ENCODE measurements at places on chromosomes 3 and 15.

- no peak for DNase-seq
These were observed 215.2 kb upstream of the ROBO2 start for GRCh38 chr3:76824658-76825240.

DNA sequence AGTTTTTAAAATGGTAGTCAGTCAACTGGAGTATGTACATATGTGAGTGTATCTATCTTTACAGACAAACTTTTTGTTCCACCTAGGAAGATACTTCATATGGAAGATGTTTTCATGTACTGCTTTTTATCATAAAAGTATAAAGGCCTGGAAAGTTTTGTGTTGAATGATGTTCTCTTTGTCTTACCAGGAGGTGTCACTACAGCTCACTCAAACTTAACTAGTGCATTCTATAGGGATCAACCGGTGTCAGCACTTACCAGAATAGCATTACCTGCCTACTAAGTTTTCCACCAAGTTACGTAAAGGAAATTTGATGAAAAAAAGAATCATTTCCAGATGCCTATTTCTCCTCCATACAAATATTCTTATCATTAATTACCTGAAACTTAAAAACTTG lies 522.6 kb upstream of the SEMA6D start:
- DNase-seq: peak; percentile 69

GRCh38 chr3:108338901-108339545 lies 42.7 kb downstream of the HHLA2 start:
- DNase-seq: no peak

DNA sequence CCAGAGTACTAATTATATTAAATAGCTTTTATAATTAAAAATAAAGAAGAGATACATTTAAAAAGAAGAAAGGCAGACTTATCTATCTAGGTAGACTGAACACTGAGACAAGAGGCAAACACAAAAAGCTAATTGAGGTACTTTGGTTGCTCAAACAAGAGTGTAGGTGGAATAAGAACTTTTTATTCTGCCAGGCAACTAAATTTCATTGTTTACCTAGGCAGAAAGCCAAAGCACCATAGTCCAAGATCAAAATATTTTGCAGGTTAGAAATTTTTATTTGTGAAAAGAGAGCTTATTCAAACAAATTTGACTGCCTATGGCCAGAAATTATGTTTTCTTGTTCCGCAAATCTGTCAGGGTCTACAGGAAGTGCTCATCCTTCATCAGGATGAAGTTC lies 499.6 kb upstream of the GBE1 start:
- no peak for DNase-seq

DNA sequence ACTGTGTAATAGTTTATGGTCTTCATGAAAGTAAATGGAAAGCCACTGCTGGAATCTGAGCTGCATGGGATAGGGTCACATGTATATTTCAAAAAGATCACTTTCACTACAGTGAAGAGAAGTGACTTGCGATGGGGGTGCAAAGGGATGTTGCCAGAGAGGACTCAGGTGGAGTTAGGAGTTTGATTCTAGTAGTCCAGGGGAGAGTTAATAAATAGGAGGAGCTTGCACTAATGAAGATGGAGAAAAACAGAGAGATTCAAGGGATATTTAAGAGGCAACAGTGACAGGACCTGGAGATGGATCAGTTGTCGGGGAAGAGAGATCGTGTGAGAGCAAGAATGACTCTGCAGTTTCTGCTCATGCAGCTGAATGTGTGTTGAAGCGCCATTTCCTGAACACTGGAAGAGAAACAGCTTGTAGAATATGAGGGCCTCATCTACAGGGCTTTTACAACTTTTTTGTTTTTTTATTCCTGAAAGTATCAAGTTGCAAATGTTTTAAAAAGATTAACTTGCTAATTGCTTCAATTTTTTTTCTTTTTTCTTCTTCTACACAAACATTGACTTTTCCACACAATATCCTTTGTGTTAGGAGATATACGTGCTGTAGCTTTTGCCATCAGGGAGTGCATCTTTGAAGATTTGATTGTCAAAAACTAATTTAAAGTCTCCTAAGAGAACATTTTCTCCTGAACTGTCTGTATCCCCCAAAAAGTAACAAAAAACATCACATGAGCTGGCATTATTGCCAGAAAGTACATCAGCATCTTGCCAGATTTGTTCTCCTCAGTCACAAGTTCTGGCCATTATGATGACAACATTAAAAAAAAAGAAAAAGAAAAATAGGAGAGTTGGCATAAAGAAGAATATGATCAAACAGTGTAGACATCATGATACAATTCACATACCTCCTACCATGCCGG lies 37.5 kb downstream of the SETMAR start:
- no peak for DNase-seq

- DNase-seq: peak; percentile 76
These were observed 445.1 kb downstream of the MECOM start for GRCh38 chr3:169218314-169218983.

GRCh38 chr15:58952751-58953150 lies 19.3 kb upstream of the SLTM start:
- peak; percentile 52 for DNase-seq

DNA sequence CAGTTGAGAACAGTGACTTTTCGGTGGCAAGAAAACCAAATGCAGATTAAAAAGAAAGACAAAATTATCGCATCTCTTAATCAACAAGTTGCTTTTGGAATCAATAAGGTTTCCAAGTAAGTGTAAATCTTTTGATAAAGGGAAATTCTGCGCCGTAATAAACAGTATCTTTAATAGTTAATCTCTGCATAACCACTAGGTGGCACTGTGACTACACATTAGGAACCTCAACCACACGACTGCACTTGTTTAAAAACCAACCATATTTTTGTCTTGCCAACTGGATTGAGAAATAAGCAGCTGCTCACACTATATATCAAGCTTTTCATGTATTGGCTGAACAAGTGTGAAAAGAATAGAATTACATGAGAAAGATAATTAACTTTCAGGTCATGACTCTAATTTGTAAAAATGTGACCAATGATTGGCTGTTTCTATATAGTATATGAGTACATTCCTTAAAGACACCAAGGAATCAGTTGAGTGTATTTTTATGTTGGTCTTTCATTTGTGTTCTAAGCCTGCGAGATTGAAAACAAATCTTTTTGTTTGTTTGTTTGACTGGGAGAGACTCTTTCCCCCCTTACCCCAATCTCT lies 72.7 kb downstream of the DZIP3 start:
- peak; percentile 92 for DNase-seq

DNA sequence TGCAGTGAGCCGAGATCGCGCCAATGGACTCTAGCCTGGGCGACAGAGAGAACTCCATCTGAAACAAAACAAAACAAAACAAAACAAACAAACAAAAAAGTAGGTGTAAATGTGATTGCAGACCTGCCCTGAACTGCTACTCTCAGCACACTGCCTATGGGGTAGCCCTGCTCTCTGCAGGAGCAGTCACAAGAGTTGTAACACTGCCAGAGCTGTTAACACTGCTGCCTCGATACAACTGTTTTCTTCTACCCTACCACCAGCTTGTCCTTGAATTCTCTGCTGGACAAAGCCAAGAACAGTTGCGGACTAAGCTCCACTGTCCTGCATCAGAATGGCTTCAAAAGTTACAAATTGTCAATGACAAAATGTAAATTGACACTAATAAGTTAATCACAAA lies 89.3 kb downstream of the ALCAM start:
- no peak for DNase-seq

DNA sequence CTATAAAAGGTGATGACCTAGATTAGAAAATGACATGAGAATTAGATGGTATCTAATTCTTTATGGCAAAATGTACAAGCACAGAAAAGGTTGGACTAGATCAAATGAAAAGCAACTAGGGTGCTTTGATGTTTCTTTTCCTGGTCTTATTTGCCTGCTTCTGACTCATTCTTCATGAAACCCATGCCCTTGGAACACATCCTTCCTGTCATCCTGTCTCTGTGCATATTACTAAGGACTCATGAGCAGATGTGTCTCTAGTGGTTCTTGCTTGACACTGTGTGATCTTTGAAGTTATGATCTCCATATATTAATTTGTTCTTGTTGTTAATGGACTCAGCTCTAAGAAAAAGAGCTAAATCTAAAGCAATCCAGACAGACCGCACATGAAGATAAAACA lies 314.0 kb downstream of the ERC2 start:
- DNase-seq: no peak

DNA sequence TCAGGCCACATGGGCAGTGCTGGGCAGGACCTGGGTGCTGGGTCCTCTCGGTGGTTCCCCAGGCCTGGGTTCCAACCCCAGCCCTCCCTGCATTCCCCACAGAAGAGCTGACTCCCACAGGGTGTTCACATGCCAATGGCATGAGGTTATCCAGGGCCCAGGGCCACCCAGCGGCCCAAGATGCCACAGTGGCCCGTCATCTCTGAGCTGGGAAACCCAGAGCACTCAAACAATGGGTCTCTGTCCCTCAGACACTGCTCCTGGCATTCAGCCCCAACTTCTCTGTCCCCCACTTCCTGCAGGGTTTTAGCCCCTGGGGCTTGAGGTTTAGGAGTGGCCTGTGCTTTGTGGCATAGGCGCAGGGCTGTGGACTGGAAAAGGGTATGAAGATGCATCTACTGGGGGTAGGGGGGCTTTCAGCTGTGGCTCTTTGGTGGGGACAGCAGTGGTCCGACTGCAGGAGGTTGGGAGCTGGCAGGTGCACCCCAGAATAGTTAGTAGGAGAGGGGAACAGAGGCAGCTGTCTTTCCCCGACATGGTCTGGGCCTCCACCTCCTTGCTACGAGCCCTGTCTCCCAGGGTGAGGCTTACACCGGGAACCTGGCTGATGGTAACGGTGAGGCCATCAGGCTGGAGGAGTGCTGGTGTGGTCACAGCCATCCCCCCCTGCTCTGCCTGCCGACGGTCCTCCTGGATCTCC lies 1.7 kb downstream of the CCDC9B start:
- peak; percentile 86 for DNase-seq

- no peak for DNase-seq
These were observed 69.2 kb downstream of the MAP2K5 start for GRCh38 chr15:67611370-67612369.

- no peak for DNase-seq
These were observed 85.9 kb downstream of the NCEH1 start for GRCh38 chr3:172624999-172625398.

- DNase-seq: peak; percentile 71
These were observed 85.0 kb downstream of the FBN1 start for GRCh38 chr15:48560321-48561051.

GRCh38 chr15:31801152-31801551 lies 229.2 kb upstream of the CHRNA7 start:
- no peak for DNase-seq

- no peak for DNase-seq
These were observed 28.0 kb downstream of the TIPARP start for GRCh38 chr3:156702367-156702766.

GRCh38 chr3:128397484-128397883 lies 69.2 kb downstream of the DNAJB8 start:
- DNase-seq: no peak

DNA sequence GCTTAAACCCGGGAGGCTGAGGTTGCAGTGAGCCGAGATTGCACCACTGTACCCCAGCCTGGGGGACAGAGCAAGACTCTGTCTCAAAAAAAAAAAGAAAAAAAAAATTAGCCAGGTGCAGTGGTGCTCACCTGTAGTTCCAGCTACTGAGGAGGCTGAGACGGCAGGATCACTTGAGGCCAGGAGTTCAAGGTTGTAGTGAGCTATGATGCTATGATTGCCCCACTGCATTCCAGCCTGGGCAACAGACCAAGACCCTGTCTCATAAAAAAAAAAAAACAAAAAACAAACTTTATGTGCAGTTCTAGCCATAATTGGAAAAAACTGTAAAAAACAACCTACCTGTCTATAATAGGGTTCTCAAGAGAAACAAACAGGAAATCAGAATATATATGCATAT lies 39.9 kb upstream of the IGF2BP2 start:
- no peak for DNase-seq

DNA sequence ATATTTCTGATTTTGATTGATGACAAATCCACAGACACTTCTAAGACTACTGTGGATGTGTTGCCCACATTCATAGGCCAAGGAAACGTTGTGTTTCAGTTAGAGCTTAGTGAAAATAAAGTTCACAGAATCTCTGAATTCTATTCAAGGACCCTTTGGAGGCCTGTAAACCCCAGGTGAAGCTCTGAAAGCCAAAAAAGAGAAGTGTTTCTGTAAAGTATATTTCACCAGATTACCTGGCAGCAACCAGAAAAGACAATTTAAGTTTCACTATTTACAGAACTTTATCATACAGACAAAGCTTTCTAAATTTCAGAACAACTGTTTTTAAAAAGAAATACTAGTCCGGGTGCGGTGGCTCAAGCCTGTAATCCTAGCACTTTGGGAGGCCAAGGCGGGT lies 2.6 kb downstream of the CLPX start:
- no peak for DNase-seq

- no peak for DNase-seq
These were observed 325.1 kb upstream of the THBS1 start for GRCh38 chr15:39255760-39256159.

- DNase-seq: peak; percentile 52
These were observed 3.7 kb upstream of the FAM107A start for GRCh38 chr3:58580826-58581327.

GRCh38 chr3:156509189-156510174 lies 45.4 kb downstream of the SSR3 start:
- peak; percentile 87 for DNase-seq

DNA sequence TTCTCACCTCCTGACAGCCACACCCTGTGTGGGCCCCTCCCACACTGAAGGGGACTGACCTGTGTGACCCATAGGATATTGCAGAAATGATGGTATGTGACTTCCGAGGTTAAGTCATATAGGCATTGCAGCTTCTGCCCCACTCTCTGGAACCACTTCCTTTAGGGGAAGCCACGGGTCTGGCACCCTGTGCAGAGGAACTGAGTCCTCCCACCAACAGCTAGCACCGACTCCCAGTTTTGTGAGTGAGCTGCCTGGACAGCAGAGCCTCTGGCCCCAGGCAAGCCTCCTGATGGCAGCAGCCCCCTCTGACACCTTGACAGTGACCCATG lies 24.6 kb upstream of the SLC6A6 start:
- no peak for DNase-seq

DNA sequence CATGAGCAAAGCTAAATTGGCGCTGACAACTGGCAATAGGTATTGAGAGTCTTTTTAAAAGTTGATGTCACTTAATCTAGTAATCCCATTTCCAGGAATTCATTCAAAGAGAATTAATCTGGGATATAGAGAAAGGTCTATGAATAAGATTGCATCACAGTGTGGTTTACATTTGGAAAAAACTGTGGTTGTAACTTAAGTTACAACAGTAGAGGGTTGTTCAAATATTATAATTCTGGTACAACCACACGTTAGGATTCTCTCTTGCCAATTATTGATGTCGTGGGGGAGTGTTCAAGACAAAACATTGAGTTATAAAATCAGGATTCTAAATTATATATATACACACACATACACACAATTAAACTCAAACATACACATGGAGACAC lies 79.8 kb downstream of the LIPC start:
- DNase-seq: no peak

GRCh38 chr3:133578548-133579191 lies 5.2 kb downstream of the CDV3 start:
- DNase-seq: peak; percentile 57

DNA sequence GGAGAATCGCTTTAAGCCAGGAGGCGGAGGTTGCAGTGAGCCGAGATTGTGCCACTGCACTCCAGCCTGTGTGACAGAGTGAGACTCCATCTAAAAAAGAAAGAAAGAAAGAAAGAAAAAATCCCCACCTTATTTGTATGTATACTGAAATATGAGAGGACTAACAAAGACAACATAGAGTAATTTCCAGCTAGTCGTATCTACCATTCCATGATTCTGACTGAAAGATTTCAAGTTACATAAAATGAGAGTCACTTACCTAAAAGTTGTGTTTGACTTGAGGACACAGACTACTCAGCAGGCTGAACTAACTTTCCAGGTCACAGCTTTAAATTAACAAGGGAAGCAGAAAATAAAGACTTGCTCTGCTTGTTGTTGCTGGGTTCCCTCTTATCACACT lies 18.8 kb upstream of the PRKCI start:
- no peak for DNase-seq

GRCh38 chr3:107578091-107578490 lies 55.3 kb downstream of the BBX start:
- no peak for DNase-seq

All from adipocyte (in vitro differentiated cells).